ENCODE measurements at places on chromosomes 2 and 18.

DNA sequence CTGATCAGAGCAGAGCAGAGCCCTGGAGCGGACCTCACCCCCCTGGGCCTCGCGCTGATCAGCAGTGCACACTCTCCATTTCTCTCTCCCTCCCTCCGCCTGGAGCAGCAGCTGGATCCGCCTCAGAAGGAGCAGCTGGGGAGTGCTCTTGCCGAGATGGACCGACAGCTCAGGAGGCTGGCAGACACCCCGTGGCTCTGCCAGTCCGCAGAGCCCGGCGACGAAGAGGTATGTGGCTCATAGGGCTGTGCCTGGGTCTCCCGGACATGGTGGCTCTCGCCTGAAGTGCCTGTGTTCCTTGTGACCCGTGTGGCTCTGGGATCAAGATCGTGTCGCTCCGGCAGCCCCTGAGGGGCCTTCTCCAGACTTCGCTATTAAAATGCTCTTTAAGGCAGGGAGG is 102.5 kb downstream of the USP40 start:
- DNase-seq = no peak

GRCh38 chr18:6755107-6755506 is 25.6 kb downstream of the ARHGAP28 start:
- DNase-seq = no peak

DNA sequence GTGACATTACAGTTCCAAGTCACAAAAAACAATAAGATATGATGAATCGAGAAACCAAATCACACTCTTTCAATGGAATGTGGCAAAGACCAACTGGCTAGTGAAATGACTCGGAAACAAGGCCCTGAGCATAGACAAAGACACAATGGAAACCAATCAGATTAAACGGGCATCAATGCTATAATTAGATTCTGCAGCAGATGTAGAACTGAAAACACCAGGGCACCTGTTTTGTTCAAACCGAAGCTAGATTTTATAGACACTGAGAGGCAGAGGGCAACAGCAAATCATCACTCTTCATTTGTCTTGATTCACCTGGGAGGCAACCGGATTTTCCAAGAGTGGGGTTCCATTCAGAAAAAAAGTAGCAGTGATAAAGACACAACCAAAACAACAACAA is 92.8 kb upstream of the BARD1 start:
- DNase-seq = no peak

DNA sequence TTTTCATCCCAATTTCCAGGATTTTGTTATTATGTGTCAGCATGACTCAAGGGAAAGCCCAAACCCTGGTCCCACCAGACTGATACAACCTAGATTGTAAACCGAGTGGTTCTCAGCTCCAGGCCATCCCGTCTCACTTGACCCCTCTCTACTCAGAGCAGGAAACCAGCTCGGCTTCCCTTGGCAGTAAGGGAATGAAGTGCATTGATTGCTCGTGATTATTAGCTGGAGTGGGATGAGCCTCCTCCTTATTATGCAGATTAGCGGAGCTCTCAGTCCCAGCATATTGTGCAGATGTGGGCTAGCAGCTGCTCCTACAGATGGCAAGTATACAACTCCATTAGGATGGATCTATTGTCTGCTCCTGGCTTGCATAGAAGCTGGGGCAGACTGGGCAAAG is 167.6 kb downstream of the LNPK start:
- no peak for DNase-seq

DNA sequence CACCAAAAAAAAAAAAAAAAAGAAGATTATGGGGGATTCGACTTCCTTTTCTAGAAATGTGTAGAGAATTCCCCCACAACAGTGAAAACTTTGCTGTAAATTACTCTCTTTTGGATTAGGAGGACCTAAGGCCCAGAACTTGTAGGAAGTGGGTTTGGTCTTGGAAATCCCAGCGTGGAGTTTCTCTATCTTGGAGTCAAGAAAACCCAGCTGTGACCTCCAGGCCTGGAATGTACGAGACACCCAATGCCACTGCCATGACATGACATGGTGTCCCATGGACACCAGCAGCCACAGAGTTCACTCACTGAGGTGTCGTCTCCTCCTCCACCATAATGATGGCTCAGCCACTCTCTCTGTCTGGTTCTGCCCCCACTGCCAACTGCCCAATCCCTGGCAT is 202.3 kb downstream of the ALPK2 start:
- DNase-seq = no peak

GRCh38 chr2:108266218-108266617 is 22.5 kb upstream of the SULT1C2 start:
- DNase-seq = no peak

GRCh38 chr2:51490576-51491234 is 458.8 kb upstream of the NRXN1 start:
- DNase-seq = no peak

DNA sequence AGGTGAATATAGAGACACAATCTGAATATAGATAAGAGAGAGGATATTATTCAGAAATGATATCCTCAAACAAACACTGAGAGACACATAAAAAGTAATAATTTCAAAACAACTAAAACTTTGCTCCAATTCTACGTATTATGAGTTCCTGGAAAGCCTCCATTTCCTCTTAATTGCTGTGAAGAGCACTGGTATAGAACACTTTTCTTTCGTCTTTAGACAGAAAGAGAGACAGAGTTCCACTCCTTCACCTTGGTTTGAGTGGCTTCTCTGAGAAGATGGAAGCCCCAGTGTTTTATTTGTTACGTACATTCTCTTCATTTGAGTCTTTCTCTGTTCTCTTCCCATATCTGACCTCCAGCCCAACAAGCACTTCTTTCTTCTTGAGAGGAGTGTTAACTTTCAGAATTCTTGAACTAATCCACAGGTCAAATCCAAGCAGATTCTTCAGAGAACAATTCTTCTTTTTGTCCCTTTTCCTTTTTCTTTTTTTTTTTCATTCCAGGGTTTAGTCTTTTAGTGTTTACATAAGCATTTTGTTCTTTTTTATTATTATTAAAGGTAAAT is 6.4 kb upstream of the PIK3C3 start:
- no peak for DNase-seq

GRCh38 chr18:48646976-48647375 is 108.1 kb downstream of the CTIF start:
- DNase-seq = no peak

DNA sequence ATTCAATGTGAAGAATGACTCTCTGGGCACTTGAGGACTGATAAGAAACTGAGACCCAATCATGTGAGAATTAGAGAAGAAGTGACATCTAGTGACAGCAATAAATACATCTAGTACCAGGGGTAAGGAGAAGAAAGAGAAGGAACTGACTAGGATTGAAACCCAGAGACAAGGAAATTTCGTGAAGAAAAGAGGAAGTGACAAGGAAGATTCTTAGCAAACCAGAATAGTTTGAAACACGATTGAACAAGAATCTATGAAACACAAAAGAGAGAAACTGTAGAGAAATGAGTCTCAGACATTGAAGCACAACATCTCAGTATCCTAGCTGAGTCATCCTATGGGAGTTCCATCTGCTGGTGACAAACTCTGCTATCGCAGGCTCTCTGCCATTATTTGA is 571.9 kb upstream of the PKDCC start:
- DNase-seq = no peak

GRCh38 chr2:94970353-94970752 is 55.2 kb upstream of the MAL start:
- no peak for DNase-seq

DNA sequence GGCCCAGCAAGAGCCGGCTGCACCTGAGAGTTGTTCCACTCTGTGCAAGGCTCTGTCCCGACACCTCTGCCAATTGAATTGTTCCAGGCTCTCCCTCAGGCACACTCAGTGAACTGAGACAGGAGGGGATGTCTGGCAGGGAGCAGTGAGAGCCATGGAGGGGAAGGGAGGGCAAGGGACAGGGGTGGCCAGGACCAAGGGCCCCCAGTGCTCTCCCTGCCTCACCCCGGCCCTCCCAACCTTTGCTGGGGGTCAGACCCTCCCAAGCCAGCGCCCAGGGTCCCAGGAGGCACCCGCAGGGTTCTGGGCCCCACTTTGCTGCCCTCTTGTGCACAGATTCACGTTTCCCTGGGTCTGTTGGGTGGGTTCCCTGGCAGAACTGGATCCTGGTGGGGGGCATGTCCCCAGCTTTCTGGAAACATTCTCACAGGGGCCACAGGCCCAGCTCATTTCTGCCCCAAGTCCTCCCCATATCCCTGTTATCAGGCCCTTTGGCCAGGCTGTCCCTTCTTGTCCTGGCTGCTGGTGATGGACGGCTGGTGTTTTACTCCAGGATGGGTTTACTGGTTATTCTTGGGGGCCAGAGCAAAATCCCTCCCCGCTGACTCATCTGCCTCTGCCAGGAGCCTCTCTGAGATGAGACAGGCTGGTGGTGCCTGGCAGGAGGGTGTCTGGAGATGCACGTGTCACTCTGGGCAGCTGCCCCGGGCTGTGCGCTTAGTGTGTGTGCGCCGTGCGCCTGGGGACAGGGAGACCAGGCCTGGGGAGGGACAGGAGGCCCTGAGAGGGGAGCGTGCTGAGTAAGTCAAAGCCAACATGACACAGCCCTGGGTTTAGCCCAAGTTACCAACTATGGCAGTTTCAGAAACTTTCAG is 136.5 kb upstream of the CTDP1 start:
- DNase-seq = no peak

DNA sequence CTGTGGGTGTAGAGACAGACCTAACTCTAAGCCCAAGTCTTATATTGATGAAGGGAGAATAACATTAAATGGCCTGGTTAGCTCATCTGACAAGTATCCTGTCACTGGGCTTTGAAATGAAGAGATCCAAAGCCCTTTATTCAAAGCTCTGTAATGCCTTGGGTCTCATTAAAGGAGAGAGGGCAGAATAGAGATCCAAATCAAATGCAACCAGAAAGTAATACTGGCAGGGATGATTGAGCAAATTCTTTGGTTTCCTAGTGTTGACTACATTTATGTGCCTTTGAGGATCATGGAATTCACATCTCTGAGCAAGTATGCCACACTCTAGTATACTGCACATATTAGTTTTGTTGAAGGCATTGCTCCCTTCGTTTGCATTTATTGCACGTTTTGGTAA is 147.9 kb upstream of the CAVIN2 start:
- no peak for DNase-seq

GRCh38 chr2:23522726-23523372 is 137.9 kb downstream of the KLHL29 start:
- no peak for DNase-seq

- DNase-seq = no peak
Measured at GRCh38 chr18:6951336-6952090, 166.1 kb downstream of the LAMA1 start.

DNA sequence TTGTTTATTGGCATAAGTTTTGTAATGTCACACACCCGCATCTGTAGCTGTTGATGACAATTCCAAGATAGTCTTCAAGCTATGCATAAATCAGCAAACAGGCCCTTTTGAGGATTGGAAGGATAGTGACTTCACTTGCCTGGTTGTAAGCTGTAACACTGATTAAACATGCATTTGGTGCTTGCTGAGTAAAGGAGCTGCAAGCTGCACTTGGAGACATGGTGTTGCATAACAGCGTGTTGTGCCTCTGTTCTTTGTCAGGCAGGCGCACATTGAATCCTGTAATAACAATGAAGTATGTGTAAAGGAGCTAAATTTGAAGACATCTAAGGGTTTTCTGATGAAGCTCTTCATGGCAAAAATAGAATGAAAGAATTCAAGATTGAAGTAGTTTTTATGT is 68.7 kb upstream of the TTC27 start:
- DNase-seq = no peak

DNA sequence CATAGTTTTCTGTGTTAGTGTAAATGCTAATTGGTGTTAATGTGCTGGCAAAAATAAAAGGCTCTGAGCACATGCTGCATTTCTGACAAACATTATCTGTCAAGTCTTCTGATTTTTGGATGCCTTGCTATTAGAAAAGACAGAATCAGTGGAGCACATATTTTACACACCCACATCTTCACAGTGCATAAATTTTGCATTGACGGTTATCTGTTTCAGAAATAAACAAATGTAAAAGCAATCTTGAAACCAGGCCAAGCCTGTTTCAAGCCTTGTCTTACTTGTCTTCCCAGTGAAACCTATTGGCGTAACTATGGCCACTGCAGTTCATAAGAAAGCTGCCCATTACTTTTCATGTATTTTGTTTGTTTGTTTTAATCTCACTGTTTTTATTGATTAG is 333.7 kb upstream of the CDH19 start:
- no peak for DNase-seq
